ENCODE measurements at places on chromosomes 3 and 15. TPM values are rescaled to one million over a fixed set of nuclear protein-coding genes. Genes with fewer than 3 reads are reported as not detected.

The CPN2 gene
- not detected for total RNA-seq

The CMTM8 gene
- total RNA-seq = 3.7 TPM

The ASB14 gene
- total RNA-seq = not detected

The HDAC11 gene
- total RNA-seq = 7.8 TPM

The CFAP44 gene
- 2.2 TPM for total RNA-seq

The RAP2B gene
- total RNA-seq = 10.7 TPM

The SLC51A gene
- total RNA-seq = 0.82 TPM

The TNNC1 gene
- total RNA-seq = 1.2 TPM

The PIGZ gene
- 5.5 TPM for total RNA-seq

The DNAH12 gene
- not detected for total RNA-seq

The MORC1 gene
- total RNA-seq = not detected

The CERS3 gene
- total RNA-seq = not detected

The DUSP7 gene
- 10.6 TPM for total RNA-seq

The AHSG gene
- total RNA-seq = not detected

The SPESP1 gene
- 4.8 TPM for total RNA-seq

The FBXW12 gene
- total RNA-seq = not detected

The FOXB1 gene
- not detected for total RNA-seq

The NDN gene
- 201 TPM for total RNA-seq

The CACNA2D3 gene
- total RNA-seq = not detected

The COLQ gene
- total RNA-seq = 0.09 TPM

All from pericardium fibroblast (primary cell).